NCI-H1436 treated with DMSO at 0.1 percent for 48 hours (cell line): ENCODE measurements at places on chromosomes 7 and 10.

DNA sequence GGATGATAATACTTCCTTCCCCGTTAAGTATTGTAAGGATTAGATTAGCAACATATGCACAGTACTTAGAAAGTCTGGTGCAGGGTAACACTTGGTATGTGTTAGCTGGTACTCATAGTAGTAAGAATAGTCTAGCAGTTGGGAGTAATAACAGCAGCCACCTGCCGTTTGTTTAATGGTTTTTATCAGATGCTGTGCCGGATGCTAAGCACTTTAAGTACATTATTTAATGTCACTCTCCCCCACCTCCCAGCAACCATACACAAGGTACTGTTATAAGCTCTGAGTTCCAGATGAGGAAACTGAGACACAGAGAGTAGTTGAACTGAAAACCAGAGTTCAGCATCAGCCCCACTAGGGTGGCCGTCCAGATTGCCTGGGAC is 60.1 kb downstream of the ZMIZ1 start:
- DNase-seq: no peak

- DNase-seq: no peak
Measured at GRCh38 chr7:17370901-17371585, 72.6 kb downstream of the AHR start.

DNA sequence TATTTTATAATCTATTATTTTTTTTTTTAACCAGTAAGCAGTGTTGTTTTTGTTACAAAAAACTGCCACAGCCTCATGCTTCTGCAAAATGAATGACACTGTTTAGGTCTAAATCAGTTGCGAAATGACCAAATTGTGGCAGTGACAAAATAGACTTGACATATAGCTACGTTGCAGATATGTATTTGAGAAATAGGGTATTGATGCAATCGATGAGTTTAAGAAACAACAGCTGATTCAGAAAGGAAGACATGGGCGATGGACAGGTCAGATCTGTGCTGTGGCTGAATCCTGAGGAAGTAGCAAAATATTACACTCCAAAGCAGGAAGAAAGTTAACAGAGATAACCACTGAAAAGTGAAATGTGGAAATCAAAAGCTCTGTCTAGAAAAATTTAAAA is 89.0 kb upstream of the STEAP4 start:
- DNase-seq: no peak

DNA sequence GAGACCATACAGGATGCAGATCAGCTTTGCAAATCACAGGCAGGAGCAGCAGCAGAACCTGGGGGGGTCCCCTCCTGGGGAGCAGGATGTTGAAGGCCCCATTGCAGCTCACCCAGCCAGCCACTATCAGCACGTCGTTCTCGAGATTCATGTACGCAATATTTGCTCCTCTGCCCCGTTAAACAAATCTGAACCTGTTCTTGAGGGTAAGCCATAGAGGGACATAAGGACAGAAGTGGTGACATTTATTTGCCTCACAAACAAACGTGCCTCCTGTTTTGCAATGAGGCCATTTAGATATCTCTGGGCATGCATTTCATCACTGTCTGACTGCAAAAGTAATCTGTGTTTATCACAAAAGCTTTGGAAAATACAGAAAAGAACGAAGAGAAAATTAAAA is 87.3 kb upstream of the BAIAP2L1 start:
- DNase-seq: no peak

- DNase-seq: no peak
Measured at GRCh38 chr7:100896732-100897608, 1.3 kb upstream of the ACHE start.

GRCh38 chr10:90930971-90931871 is 10.3 kb upstream of the ANKRD1 start:
- no peak for DNase-seq

GRCh38 chr7:2299131-2299829 is 15.0 kb downstream of the SNX8 start:
- DNase-seq: no peak

DNA sequence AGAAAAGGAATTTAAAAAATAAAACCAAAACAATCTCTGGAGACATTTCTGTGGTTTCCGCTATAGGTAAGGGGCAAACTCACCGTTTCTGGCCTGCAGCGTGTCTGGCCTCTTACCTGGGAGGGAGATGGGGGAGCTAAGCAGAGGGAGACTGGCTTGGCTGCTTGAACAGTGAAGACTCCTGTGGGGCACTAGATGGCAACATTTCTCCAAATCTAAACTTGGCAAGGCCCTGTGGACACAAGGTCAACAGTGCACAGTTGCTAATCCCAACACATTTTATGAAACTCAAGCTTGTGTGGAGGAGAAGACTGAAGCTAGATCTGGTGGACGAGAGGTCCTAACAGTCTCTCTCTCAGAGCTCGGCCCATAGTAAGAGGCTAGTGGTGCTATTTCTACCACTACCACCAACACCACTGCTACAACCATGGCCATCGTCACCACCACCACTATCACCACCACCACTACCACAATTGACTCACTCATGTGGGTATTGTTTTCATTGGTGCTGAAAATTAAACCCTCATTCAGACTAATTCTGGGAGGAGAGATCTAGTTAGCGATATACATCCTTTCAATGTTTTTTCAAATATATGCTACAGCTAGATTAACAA is 28.4 kb upstream of the CDHR3 start:
- no peak for DNase-seq

DNA sequence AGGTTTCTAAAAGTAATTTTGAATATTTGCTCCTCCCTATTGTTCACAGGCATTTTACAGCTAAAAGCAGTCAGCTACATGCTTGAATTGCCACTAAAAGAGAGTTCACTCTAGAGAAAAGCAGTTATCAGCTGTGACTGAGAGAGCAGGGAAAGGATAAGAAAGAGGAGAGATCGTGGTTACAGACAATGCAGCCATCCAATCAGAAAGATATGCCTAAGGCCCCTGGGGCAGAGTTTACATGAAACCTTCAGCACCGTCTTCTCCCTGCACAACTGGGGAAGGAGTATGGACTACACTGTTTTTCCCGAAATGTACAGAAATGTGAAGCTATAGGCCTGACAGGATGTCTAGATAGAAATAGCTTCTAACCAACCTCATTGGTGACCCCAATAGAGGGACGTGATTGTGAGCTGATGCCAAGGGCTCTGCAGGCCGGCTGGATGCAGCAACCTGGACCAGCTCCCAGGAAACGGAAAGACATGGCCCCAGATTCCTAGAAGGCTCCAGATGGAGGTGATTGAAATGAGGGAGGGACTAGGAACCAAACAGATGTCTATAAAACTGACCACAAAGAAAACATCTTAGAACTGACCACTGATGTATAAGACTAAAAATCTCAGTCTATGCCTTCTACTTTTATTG is 3.2 kb upstream of the VSTM4 start:
- no peak for DNase-seq

- DNase-seq: no peak
Measured at GRCh38 chr10:122462533-122463465, 1.4 kb downstream of the HTRA1 start.

DNA sequence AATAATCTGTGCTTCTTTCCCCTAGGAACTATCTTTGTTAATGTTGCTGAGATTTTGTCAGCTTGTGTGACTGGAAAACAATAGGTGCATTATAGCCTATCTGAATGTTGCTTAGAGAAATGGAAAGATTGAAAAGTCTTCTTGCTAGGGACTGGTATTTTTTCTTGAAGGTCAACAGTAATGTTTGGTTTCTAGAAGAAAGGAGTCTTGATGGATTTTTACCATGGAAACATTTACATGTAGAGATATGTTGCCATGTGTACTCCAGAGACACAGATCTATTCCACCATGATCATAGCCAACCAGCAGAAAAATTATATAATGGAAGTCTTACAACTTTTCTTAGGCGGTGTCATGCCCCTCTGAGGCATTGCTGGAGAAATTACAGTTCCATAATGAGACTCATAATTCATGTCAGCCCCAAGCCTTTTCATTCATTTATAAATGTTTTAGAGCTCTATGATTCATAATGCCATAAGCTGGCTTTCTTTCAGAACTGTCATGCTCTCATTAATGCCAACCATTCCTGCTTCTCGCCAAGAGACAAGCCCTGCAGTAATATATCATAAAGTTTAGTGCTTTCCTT is 175.1 kb upstream of the PTPRZ1 start:
- DNase-seq: no peak

DNA sequence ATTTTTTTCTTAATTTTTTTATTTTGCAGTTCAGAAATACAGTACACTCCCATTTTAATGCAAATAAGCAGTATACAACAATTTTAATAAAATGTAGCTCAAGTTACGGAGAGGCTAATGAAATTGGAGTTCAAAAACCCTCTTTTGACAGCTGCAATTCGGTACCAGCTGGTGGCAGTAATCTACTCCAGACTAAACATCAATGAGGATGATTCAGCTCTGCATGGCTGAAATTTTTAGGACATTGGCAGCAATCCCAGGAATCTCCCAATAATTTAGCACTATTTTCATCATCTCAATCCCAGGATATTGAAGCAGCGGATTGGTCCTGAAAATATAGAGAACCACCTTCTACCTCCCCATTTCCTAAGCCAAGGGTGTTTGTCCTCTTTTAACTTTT is 278.8 kb downstream of the CACNA2D1 start:
- no peak for DNase-seq

DNA sequence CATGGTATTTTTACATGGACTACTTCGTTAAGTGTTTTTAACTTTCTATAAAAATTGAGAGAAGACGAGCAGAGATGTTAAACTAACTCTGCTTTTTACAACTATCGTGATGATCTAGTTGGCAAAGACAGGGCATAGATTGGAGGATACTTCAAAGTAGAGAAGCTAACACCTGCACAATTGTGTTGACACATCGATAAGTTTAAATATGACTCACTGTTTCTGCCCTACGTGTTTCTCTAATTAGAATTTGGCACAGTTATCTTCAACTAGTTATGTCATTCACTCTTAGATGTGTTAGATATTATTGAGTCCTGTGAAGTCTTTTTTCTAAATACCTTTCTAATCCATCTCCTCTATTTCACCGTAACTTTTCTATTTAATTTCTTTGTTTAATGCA is 68.5 kb upstream of the FERD3L start:
- DNase-seq: no peak

GRCh38 chr7:77759294-77759889 is 38.8 kb downstream of the TMEM60 start:
- no peak for DNase-seq

GRCh38 chr7:29289156-29290021 is 94.8 kb downstream of the CHN2 start:
- DNase-seq: no peak

DNA sequence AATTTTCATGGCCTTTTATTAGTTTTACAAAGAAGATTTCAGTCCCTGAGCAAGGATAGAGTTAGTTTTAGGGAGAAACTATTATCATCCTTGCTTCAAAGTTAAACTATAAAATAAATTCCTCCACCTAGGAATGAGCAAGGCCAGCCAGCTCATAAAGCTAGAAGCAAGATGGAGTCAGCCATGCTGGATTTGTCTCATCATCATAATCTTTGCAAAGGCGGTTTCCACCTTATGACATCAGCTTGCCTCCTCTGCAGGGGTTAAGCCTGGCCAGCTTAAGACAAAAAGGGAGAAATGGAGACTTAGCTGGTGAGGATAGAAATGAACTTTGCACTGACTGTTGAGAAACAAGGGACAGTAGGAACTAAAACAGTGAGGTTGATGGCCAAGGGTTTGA is 18.7 kb downstream of the SSMEM1 start:
- no peak for DNase-seq

DNA sequence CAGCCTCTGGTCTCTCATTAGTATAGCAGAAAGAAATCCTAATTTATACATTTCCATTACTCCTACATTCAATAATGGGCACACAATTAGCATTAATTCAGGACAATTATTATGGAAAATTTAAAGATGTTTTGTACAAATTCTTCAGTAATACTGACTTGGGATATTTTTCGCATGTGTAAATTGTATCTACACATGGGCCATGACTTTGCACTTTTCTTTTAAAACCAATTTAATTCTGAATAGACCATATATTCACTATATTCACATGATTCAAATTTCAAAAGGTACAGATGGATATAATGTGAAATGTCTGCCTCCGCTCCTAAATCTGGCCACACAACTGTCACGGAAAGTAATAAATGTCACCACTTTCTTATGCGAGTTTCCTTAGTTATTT is 123.0 kb downstream of the TCERG1L start:
- no peak for DNase-seq

DNA sequence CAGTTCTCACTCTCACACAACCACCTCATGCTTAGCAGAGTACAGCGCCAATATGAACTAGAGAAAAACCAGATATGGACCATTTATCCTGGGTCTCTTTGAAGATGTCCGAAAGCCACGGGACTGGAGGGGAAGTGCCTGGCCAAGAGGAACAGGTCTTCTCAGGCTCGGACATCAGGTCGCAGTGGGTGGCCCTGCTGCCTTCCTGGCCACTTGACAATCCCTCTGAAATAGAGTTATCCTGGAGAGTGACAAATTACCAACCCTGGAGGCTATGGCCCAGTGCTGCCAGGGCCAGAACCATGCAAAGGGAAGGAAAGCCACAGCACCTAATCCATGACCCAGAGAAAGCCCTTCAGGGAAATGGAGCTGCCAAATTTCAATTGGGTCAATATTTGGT is 646.8 kb upstream of the NRP1 start:
- no peak for DNase-seq

DNA sequence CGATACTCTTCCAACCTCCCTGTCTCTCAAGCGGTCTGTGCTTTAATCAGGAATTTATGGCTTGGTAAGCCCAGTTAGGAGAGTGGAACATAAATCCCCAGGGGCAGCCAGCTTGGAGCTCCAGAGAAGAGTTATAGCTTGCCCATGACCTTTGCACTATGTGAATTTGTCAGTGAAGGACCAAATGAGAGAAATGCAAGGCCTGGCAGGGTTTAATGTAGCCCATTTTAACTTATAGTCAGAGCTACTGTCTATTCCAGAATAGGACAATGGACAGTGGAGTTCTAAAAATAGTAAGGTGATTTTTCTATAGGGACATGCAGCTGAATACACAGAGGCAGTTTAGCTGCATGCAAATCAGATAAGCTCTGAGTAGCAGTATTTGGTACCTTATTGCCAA is 142.6 kb upstream of the CAV2 start:
- no peak for DNase-seq

DNA sequence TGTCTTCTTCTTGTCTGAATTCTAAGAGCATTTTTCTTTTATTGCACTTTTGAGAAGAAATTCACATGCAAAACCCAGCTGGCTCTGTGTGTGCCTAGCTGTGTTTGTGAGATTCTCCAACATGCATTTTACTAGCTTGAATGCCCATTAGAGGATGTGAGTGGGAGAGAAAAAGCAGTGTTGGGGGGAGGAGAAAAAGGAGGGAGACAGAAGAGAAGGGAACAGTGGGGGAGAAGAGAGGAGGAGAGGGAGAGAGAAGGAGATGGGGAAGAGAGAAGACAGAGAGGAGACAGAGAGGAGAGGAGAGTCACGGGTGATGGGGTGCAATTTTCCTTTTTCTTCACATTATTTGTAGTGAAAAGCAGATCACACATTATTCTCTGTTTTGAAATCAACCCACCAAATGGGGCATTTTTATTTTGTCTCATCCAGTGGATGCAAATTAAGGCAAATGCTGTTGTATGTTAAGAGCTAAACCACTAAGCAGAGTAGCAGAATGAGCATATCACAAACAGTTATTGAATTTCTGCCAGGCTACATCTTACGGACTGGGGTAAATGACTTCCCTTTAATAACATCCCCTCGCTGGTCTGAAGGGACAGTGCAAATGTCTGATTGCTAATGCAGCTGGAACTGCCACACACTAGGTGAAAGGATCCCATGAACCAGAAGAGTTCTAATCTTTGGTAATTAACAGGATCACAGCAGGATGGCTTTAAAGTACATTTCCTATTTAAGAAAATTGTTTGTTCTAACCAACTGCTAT is 849 bp downstream of the LRRN3 start:
- no peak for DNase-seq
